Endodermal cell (in vitro differentiated cells): ENCODE measurements at places on chromosomes 6 and 20.
A peak's percentile ranks its signal among the peaks of the same experiment; 100 is the strongest.

DNA sequence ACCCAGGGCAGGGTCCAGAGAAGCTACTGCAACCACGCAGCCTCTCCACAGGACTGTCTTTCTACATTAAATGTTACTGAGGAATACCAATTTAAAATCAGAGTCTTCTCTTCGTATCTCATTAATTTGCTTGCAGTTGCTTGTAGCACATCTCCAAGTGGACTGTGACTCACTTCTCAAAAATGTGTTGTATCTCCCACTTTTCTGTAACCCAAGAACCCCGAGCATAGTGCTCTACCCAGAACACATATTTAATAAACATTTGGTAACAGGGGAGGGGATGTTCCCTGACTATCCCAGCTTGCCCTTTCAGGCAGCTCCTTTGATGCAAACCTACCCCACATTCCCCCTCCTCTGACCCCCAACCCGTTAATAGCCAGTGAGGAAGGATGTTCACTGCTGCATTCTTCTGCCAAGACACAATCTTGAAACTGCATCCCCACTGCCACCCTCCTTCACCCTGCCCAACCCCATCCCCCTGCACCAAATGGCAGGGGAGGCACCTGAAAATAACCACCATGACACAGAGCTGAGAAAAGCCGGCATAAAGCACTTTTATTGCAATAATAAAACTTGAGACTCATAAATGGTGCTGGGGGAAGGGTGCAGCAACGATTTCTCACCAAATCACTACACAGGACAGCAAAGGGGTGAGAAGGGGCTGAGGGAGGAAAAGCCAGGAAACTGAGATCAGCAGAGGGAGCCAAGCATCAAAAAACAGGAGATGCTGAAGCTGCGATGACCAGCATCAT lies 24.2 kb downstream of the FKBP1A start:
- no peak for DNase-seq

DNA sequence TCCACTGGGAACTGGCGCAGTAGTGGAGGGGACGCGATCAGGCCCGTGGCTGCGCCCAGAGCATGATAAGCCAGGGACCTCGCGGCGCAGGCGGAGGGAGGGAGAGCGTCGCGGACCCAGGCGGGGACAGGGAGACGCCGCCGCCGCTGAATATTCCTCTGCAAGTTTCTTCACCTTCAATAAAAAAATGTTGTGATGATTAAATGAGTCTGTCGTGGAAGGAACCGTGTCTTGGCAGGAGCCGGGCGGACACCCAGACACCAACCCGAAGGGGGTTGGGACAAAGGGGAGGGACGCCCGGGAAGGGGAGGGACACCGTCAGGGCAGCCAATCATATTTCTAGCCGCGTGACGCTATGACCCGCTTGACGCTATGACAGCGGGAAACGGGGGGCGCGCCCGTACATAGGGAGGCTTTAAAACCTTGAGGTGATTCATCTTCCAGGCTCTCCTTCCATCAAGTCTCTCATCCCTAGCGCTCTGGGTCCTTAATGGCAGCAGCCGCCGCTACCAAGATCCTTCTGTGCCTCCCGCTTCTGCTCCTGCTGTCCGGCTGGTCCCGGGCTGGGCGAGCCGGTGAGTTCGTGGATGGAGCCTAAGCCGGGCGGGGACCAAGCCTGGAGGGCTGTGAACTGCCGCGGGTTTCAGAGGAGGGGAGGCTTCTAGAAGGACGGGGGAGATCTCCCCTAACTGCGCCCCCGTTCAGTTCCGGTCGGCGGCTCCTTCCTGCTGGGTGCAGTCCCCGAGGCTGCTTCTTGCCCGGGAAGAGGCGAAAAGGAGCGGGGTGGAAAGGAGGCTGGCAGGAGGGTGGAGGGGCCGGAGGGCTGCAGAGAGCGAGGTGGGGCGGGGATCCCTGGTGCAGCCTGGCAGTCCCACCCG lies at the start of gene ULBP2:
Gene ULBP2, plus strand, starts transcription at position 432 of the 878 bp plus-strand sequence. Its CDS starts 59 bp downstream, at position 491.
- peak; percentile 92 for DNase-seq

GRCh38 chr6:11242711-11243110 lies 10.2 kb upstream of the NEDD9 start:
- peak; percentile 9 for DNase-seq

DNA sequence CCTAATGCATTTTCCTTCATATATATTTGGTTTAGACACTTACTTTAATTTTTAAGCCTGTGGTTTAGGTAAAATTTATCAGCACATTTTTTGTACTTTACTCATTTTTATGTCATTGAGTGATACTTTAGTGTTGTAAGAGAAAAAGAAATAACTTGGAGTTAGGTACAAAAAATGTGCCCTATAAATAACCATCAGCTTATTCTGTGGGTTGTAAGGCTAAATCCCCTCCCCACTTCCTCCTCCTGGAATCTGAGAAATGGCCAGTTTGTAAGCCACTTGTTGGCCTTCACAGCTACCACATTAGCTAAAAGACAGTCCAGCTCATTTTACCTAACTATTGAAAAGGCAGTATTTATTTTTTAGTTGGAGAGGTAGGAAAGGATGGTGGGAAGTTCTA lies 576.3 kb downstream of the PKHD1 start:
- DNase-seq: no peak

- peak; percentile 17 for DNase-seq
These were observed 320.6 kb downstream of the QKI start for GRCh38 chr6:163735076-163735475.

GRCh38 chr20:63457737-63458136 lies 14.7 kb downstream of the KCNQ2 start:
- DNase-seq: no peak

GRCh38 chr6:159418997-159419396 lies 249.8 kb downstream of the FNDC1 start:
- no peak for DNase-seq

DNA sequence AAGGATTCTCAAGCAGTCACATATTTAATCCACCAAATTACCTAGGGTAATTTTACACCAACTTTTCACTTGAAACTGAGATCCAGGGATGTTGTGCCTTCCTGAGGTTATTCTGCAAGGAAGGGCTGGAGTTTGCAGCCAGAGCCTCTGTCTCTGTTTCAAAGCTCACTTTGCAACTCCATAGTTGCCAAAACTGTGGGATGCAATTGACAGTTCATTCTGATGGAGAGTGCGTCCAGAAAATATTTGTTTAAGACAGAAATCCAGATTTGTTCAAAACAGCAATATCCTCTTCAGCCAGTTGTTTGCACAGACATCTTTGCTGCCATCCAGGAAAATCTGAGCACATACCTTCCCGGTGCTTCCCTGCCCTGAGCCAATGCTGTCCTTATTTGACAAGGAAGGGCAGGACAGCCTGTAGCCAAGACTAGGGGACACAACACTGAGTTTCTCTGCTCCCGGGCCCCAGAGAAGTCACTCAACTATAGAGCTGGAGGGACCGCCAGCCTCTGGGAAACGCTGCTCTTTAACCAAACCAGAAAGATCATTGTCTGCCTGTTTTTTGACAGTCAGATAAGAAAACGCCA lies 297.4 kb downstream of the HIVEP2 start:
- peak; percentile 74 for DNase-seq
